NCI-H1105 (cell line): ENCODE measurements at places on chromosomes 3 and 15.
A peak's percentile ranks its signal among the peaks of the same experiment; 100 is the strongest.

DNA sequence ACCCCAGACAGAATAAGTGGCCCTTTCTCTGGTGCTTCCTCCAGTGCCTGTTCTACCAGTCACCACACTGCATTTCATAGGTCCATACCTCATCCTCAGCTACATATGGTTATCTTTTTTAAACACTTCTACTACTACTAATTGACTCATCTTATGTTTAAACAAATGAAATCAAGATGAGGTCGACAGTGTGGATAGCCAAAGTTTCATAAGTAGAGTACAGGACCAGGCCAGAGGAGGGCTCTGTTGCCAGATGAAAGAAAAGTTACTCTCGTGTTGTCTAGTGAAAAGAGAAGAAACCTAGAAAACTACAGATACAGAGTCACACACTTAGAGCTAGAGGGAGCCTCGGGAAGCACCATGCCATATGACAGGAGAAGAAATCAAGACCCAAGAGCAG, 296.1 kb downstream of the VPS13C start:
- DNase-seq = no peak

DNA sequence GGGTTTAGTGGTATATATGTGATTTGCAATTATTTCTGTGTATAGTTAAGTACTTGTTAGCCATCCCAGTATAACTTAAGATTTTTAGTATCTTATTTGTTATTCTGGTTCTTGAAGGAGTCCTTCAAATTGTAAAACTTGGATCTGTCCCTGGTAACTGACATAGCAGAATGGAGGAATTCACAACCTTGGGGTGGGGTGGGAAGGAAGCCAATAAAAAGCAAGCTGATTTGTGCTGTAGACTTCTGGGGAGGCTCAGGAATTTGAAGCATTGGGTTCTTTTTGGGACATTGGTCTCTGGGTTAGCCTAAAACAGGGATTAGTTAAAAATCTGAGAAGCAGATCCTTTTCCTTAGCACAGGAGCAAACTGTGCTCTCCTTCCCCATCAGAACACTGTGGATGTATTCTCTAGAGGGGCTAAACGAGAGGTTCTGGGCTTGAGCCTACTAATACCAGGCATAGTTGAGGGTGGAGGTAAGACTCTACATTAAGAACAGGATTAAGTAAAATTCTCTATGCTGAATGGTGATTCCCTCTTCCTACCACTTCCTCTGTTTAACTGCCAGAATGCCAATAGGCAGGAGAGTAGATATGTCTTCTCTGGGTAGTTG, 42.2 kb downstream of the GMPS start:
- DNase-seq = no peak

- peak; percentile 98 for DNase-seq
Measured at GRCh38 chr3:132029182-132029902, 5.5 kb downstream of the CPNE4 start.

DNA sequence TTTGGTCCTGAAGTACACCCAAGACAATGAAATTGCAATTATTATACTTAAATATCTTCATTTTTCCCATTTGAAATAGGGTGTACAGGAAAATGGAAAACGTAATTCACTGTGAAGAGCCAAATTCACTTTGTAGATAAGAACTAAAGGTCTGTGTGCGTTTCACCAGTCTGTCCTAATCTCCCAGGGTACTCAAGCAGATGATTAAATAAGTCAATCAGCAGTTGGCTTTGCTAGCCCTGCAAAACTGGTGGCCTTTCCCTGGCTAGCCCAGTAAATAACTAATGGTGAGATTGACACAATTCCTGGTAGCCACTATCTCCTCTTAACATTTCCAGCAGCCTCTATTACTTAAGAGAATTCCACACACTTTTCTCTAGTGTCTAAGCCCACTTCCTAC, 389.3 kb downstream of the TBL1XR1 start:
- no peak for DNase-seq

DNA sequence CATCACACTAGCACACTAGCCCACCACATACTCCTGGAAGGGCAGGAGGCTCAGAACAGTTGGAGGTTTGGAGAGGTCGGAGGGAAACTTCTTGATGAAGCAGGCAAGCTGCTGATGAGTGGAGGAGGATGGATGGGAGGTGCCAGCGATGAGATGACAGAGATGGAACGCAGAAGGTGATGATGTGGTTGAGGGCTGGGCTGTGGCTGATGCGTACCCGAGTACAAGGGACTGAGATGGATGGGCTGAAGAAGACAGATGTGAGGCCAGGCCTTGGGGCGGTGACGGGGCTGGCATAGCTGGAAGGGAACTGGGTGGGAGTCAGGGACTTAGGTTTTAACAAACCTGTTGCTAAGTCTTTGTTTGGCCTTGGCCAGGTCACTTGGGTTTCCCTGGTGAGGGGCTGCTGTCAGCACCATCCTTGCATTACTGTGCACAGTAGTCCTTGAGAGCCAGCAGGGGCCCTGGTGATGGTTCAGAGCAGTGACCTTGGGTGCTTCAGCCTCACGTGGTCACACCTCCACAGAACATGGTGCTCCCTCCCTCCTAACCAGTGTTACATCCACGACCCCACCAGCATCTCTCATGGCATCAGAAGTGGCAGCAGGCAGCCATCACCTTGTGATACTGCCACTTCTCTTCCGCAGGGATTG, 164.5 kb downstream of the SLCO3A1 start:
- DNase-seq = no peak

- no peak for DNase-seq
Measured at GRCh38 chr3:25831578-25831977, 41.7 kb downstream of the OXSM start.

DNA sequence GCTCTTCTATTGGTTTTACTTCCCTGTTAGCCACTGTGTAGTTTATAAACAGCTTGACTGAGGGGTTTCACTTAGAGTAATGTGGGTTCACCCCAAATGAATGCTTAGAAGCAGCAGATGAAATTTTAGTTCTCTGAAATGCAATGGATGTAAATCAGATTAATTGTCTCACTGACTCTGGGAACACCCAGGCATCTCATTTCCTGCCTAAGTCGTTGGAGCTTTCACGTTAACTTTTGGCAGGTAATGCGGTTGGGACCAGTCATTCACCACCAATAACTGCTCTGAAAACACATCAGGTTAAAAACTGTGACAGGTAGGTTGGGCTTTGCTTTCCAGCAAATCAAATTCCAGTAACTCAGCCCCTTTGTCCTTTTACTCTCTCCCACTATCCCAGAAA, 775.4 kb downstream of the NTRK3 start:
- no peak for DNase-seq

- no peak for DNase-seq
Measured at GRCh38 chr3:197022405-197023231, 7.0 kb downstream of the MELTF start.

DNA sequence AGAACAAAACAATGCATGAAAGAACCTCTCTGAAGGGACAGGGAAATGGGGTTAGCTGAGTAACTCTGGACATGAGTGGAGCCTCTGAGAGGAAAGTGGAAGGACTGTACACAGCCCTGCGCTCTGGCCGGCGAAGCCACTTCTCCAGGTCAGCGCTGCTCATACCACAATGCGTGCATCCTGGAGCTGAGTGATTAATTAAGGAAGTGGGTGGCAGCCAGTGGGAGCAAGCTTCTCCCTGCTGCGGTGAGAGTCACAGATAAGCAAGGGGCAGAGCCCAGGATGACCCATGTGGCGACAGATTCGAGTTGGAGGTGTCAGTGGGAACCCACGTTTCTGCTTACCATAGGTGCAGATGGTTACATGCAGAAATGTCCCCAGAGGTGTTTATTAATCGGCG, 48.0 kb downstream of the KLF15 start:
- DNase-seq = no peak

- DNase-seq = no peak
Measured at GRCh38 chr3:57961828-57962447, 46.3 kb upstream of the FLNB start.

DNA sequence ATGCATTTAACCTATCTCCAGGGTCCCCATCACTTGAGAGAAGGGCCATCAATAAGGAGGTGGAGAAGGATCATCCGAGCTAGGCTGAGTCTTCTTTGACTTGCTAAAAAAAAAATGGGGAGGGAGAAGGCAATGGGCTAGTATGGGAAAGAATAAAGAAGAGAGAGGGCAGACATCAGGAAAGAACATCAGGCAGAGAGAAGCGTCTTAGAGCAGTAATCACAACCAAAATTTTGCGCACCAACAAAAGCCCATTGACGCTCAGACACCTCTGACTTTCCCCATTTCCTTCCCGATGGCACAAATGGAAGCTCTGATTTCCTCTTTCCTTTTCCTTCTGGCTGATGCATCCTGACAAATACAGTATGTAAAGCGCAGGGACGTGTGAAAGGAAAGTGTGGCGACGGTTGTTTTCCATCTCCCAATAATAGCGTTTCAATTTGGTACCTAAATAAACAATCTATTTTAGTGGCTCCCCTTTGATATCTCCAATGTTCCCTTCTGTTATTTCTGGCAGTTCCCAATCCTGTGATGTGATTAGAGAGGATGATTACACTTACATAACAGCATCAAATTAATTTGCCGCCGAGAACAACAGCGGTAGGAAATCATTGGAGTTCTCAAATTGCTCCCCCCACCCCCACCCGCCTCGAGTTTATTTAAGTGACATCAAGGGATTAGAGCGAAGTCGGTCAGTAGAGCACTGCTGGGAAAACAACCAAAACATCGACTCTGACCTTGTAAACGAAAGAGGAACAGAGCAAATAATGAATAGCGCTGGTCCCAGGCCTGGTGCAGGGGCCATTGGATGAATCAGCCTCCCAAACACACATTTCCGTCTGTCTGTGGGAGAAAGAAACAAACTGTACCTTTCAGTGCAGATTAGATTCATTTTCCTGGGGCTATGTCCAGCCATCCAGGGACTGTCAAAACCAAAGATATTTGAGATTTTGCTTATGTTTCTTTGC, 273.3 kb upstream of the ICE2 start:
- peak; percentile 63 for DNase-seq

DNA sequence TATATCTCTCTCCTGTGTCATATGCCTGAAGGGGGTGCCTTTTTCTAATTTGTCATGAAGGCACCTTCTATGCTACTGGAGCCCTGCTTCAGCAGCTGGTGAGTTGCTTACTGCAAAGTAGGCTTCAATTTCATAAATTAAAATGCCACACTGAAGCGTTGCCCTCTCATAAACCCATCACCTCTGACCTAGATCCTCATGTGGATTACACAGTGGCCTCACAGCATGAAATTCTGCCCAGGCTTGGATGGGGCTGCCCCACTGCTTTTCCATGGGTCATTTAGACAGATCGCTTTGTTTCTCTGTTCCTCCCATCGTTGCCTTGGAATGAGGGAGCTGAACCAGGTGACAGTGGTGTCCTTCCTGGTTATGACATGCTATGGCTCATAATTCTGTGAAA, 131.2 kb downstream of the RPL22L1 start:
- no peak for DNase-seq

DNA sequence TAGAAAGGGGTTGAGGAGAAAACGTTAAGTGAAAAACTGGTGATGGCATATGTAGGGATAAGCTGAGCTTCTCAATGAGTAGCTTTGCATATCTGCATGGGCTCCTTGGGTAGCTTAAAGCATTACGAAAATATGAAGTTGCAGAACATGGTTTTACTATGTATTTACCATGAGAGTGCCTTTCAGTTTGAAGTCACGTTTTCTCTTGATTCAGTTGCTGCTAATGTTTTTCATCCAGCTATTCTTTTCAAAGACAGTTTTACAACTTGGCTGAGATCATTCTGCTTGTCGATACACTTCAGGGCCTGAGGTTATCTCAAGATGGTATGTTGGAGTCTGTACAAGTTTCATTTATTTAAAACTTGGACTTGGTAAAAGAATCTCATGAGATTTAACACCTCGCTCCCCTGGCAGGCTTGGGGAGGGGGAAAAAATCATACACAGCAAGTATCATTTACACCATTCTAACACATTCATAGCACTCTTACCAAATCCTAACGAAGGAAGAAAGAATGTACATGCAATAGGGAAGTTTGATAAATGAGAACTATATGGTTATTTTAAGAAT, 103.3 kb upstream of the CMC1 start:
- no peak for DNase-seq
